ENCODE measurements at places on chromosomes 6 and 20. TPM values are rescaled to one million over a fixed set of nuclear protein-coding genes. Genes with fewer than 3 reads are reported as not detected.

GNRH2 gene
- 0.78 TPM for total RNA-seq

ZMYND8 gene
- total RNA-seq, result 31.2 TPM

TAGAP gene
- 1.9 TPM for total RNA-seq

NINL gene
- 20.3 TPM for total RNA-seq

UBD gene
- total RNA-seq, result 0.46 TPM

AP5S1 gene
- total RNA-seq, result 12.0 TPM

SPATS1 gene
- total RNA-seq, result not detected

LZTS3 gene
- total RNA-seq, result 21.4 TPM

ZNF343 gene
- total RNA-seq, result 16.5 TPM

- H3K4me3 ChIP-seq, result no peak overlapping the region
- H3K27ac ChIP-seq, result no peak overlapping the region
- peaks cover 4% of the 10 kb centered on the region for H3K4me1 ChIP-seq
- DNase-seq, result no peak
Measured at GRCh38 chr20:40643891-40644290, 45.1 kb downstream of the MAFB start.

- no peaks in the 10 kb centered on the region for H3K36me3 ChIP-seq
- H3K4me1 ChIP-seq, result peaks cover 1% of the 10 kb centered on the region
- no peaks in the 10 kb centered on the region for H3K27me3 ChIP-seq
- H3K4me3 ChIP-seq, result no peak overlapping the region
- no peak for DNase-seq
Measured at GRCh38 chr20:45061244-45061643, 39.7 kb downstream of the KCNS1 start.

- H3K4me3 ChIP-seq, result no peak overlapping the region
- H3K27me3 ChIP-seq, result no peaks in the 10 kb centered on the region
- no peaks in the 10 kb centered on the region for H3K36me3 ChIP-seq
- no peak for DNase-seq
- H3K27ac ChIP-seq, result no peak overlapping the region
Measured at GRCh38 chr6:38498805-38499445, 140.8 kb downstream of the BTBD9 start.

DNA sequence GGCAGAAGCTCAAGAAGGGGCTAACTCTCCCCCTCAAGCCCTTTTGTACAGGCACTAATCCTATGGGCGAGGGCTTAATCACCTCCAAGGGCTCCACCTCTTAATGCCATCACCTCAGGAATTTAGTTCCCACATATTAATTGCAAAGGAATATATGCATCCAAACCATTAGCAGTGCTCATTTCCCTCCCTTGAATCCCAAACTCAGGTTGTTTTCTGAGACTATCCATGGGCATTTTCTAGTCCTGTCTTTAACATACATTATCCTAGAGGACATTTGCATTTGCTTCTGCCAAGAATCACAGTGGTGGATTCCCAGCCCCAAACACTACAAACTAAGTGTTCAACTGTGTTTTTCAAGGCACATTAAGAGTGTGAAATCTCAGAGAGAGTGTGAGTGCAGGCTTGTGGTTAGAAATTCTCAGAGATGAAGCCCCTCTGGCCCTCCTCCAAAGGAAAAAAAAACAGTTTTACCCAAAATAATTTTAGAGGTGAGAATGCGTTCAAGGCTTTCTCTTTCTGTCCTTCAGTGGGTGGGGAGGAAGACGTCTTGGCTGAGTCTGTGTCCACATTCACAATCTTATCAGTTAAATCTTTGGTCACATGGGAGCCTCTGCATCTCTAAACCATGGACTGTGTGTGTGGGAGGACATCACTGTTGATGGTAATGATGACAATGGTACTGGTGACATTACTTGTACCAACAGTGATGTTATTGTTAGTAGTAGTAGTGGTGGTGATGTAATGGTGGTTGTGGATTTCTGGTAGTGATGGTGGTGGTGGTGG lies 59.3 kb downstream of the SYNDIG1 start:
- H3K36me3 ChIP-seq, result no peaks in the 10 kb centered on the region
- H3K27me3 ChIP-seq, result no peaks in the 10 kb centered on the region
- no peak overlapping the region for H3K4me3 ChIP-seq
- H3K4me1 ChIP-seq, result no peaks in the 10 kb centered on the region

- H3K27me3 ChIP-seq, result no peaks in the 10 kb centered on the region
- H3K4me3 ChIP-seq, result no peak overlapping the region
- no peak overlapping the region for H3K27ac ChIP-seq
- peaks cover 5% of the 10 kb centered on the region for H3K4me1 ChIP-seq
Measured at GRCh38 chr6:52376763-52377162, 14.8 kb downstream of the PAQR8 start.

GRCh38 chr6:6479785-6480184 lies 108.7 kb upstream of the LY86 start:
- no peak overlapping the region for H3K27ac ChIP-seq
- DNase-seq, result no peak
- no peaks in the 10 kb centered on the region for H3K4me1 ChIP-seq
- no peaks in the 10 kb centered on the region for H3K36me3 ChIP-seq
- H3K4me3 ChIP-seq, result no peak overlapping the region

DNA sequence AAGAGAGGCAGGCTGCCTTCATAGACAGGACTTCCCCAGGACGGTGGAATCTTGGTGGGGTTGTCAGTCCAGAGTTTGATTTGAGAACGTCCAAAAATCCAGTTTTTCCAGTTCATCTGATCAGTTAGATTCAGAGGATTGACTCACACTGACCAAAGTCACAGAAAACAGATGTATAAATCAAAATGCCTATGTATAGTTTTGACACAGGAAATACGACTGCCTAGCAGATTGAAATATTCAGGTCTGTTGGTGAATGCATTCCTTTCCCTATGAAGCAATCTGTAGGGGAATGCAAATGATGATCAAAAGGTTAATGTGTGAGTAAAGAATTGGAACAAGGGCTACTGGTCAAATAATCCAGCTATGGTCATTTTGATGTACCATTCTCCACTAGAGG lies 29.7 kb upstream of the GFOD1 start:
- no peak for DNase-seq
- H3K27me3 ChIP-seq, result no peaks in the 10 kb centered on the region
- H3K36me3 ChIP-seq, result no peaks in the 10 kb centered on the region
- no peaks in the 10 kb centered on the region for H3K4me1 ChIP-seq

- peaks cover 4% of the 10 kb centered on the region for H3K27me3 ChIP-seq
- no peak overlapping the region for H3K27ac ChIP-seq
- no peaks in the 10 kb centered on the region for H3K36me3 ChIP-seq
- H3K4me1 ChIP-seq, result no peaks in the 10 kb centered on the region
- H3K4me3 ChIP-seq, result no peak overlapping the region
Measured at GRCh38 chr20:62704341-62704948, 4.2 kb upstream of the NTSR1 start.

- H3K36me3 ChIP-seq, result no peaks in the 10 kb centered on the region
- no peaks in the 10 kb centered on the region for H3K4me1 ChIP-seq
- no peak overlapping the region for H3K27ac ChIP-seq
- H3K4me3 ChIP-seq, result no peak overlapping the region
- H3K27me3 ChIP-seq, result peaks cover 3% of the 10 kb centered on the region
- no peak for DNase-seq
Measured at GRCh38 chr6:34468378-34468892, 2.6 kb downstream of the PACSIN1 start.

DNA sequence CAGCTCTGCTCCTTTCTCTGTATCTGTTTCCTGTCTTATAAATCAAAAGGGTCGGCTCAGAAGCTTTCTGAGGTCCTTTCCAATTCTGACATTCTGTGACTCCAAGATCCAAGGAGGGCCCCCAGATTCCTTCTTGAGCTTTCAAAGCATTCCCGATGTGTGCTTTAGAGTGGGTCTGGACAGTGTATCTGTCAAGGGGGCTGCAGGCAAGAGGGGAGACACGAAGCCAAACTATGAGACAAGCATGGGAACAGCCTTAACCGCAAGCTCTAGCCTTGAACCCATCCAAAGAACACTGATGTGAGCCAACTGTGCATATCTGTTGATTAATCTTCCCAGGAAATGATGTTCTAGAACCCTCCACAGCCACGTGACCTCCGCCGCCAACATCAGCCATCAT lies 73.8 kb downstream of the TSHZ2 start:
- no peaks in the 10 kb centered on the region for H3K27me3 ChIP-seq
- peaks cover 5% of the 10 kb centered on the region for H3K4me1 ChIP-seq
- no peaks in the 10 kb centered on the region for H3K36me3 ChIP-seq
- DNase-seq, result no peak
- H3K4me3 ChIP-seq, result no peak overlapping the region

DNA sequence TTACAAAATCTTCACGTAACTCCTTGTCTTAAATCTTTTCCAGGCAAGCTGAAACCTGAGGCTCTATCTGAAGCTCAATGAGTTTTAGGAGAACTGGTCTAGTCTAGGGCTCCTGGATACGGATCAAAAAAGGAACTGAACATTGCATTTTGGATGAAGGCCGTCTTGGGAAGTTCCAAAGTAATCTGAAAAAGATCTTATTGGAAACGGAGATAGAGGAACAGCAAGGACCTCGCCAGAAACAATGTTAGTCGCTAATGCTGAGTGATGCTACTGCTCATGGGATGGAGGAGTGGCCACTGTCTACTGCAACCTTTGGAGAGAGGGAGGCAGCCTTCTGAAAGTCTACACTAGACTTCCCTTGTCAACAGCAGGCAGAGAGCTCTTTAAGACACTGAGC lies 91.4 kb upstream of the ATXN1 start:
- no peaks in the 10 kb centered on the region for H3K27me3 ChIP-seq
- H3K27ac ChIP-seq, result no peak overlapping the region
- H3K4me3 ChIP-seq, result no peak overlapping the region

GRCh38 chr20:46328200-46328882 lies 20.0 kb upstream of the CDH22 start:
- no peak for DNase-seq
- no peak overlapping the region for H3K4me3 ChIP-seq
- no peaks in the 10 kb centered on the region for H3K4me1 ChIP-seq
- H3K27me3 ChIP-seq, result no peaks in the 10 kb centered on the region
- no peaks in the 10 kb centered on the region for H3K36me3 ChIP-seq

DNA sequence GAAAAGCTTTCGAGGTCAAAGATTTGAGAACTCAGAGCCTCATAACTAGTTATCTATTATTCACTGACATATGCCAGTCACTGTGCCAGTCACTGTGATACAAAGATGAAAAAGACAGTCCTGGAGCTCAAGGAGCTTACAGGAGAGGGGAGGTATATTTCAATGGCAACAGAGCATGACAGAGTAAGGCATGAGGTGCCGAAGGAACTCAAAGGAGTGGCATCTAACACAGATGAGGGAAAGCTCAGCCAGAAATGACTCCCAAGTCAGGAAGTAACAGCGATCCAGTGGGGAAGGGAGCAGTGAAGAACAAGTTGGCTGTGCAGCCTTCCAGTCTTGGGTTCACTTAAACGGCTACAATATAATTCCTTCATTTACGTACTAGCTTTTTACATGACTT lies 46.6 kb downstream of the DTNBP1 start:
- no peak overlapping the region for H3K4me3 ChIP-seq
- no peaks in the 10 kb centered on the region for H3K4me1 ChIP-seq
- H3K27me3 ChIP-seq, result no peaks in the 10 kb centered on the region
- no peak for DNase-seq

- no peaks in the 10 kb centered on the region for H3K36me3 ChIP-seq
- H3K27ac ChIP-seq, result no peak overlapping the region
- DNase-seq, result no peak
- H3K27me3 ChIP-seq, result no peaks in the 10 kb centered on the region
Measured at GRCh38 chr6:131838051-131838450, 30.2 kb downstream of the ENPP1 start.

GRCh38 chr6:124494956-124495664 lies 467.1 kb upstream of the RNF217 start:
- DNase-seq, result no peak
- peaks cover 2% of the 10 kb centered on the region for H3K27me3 ChIP-seq
- no peaks in the 10 kb centered on the region for H3K36me3 ChIP-seq
- H3K4me1 ChIP-seq, result no peaks in the 10 kb centered on the region

DNA sequence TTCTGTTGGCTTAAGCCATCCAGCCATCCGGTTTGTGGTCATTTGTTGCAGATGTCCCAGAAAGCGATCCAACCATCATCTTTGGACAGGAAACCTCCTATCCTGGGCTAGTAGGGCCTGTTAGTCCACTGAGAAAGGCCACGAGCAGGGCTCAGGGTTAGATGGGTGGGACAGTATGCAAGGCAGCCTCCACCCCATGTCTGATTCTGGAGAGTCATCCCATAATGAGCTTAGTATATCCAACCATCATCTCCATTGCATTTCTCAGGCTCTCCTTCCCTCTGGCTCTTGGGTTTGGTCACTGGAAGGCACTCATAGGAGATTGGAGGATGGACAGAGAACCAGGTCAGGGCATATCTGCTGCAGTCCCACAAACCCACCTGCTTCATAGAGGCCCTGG lies 117.8 kb downstream of the LRFN2 start:
- H3K27ac ChIP-seq, result no peak overlapping the region
- H3K27me3 ChIP-seq, result no peaks in the 10 kb centered on the region
- H3K4me1 ChIP-seq, result no peaks in the 10 kb centered on the region
- no peaks in the 10 kb centered on the region for H3K36me3 ChIP-seq
- no peak for DNase-seq
- no peak overlapping the region for H3K4me3 ChIP-seq

DNA sequence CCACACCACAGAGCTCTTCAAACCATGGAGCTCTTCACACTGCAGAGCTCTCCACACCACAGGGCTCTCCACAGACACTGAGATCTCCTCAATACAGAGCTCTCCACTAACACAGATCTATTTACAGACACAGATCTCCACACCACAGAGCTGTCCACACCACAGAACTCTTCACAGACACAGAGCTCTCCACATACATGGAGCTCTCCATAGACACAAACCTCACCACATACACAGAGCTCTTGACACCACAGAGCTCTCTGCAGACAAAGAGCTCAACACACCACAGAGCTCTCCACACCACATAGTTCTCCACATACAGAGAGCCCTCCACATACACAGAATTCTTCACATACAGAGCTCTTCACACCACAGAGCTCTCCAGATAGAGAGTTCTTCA lies 53.0 kb downstream of the ERMARD start:
- no peak for DNase-seq
- no peaks in the 10 kb centered on the region for H3K4me1 ChIP-seq
- no peak overlapping the region for H3K27ac ChIP-seq
- H3K27me3 ChIP-seq, result no peaks in the 10 kb centered on the region
- H3K36me3 ChIP-seq, result no peaks in the 10 kb centered on the region

DNA sequence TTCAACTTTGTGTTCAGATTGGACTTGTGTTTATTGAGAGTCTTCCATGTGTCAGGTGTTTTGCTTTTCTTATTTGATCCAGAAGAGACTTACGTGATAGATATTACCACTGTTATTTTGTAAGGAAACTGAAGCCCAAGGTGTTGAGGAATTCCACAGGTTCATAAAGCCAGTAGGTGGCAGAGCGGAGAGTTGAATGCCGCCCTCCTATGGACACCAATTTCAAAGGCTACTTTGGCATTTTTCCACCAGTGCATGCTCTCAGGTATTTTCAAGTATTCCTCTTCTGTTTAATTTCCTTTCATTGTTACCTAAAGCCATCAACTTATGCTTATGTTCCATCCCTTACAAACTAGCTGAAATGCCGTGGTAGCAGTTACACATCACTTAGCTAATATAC lies 14.0 kb upstream of the COL10A1 start:
- no peak overlapping the region for H3K4me3 ChIP-seq
- peaks cover 3% of the 10 kb centered on the region for H3K4me1 ChIP-seq
- DNase-seq, result no peak
- no peaks in the 10 kb centered on the region for H3K36me3 ChIP-seq

DNA sequence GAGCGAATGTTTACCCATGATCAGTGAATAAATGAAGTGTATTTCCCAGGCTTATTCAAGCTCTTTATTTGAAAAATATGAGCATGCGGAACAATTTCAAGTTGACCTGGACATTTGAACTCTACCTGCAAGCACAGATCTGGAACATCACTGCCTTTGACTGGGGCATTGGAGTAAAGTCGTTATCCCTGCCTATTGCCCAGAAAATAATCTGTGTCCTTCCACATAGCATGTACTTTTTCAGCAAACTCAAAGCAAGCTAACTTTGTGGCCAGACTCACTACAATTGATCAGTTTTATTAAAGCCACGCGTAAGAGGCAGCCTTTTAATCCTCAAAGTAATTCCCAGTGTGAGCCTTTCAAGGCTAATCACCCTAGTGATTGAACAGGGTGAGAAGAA lies 73.4 kb upstream of the PAK5 start:
- no peaks in the 10 kb centered on the region for H3K27me3 ChIP-seq
- H3K4me1 ChIP-seq, result no peaks in the 10 kb centered on the region
- H3K36me3 ChIP-seq, result no peaks in the 10 kb centered on the region

All from ovary (tissue), 10 donors.